ENCODE measurements at places on chromosomes 4 and X.
A peak's percentile ranks its signal among the peaks of the same experiment; 100 is the strongest.

- peak; percentile 58 for DNase-seq
Measured at GRCh38 chr4:82429728-82430192, 502 bp downstream of the HNRNPDL start.

DNA sequence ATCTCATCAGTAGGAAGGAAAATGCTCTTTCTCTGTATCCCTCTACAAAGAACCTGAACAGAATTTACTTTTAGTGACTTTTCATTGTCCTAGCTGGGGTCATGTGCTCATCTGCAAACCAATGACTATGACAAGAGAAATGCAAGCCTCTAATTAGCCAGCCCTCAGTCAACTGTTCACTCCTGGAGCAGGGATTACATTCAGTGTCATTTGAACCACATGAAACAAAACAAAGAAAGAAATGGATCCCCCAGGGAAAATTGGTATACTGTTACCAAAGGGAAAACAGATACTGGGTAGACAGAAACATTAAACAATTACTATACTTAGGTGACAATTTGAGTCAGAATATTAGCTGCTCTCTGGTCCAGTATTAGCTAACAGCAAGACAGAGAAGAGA is 173.6 kb downstream of the RCHY1 start:
- no peak for DNase-seq

GRCh38 chrX:135595543-135595942 is 75.1 kb downstream of the INTS6L start:
- no peak for DNase-seq

DNA sequence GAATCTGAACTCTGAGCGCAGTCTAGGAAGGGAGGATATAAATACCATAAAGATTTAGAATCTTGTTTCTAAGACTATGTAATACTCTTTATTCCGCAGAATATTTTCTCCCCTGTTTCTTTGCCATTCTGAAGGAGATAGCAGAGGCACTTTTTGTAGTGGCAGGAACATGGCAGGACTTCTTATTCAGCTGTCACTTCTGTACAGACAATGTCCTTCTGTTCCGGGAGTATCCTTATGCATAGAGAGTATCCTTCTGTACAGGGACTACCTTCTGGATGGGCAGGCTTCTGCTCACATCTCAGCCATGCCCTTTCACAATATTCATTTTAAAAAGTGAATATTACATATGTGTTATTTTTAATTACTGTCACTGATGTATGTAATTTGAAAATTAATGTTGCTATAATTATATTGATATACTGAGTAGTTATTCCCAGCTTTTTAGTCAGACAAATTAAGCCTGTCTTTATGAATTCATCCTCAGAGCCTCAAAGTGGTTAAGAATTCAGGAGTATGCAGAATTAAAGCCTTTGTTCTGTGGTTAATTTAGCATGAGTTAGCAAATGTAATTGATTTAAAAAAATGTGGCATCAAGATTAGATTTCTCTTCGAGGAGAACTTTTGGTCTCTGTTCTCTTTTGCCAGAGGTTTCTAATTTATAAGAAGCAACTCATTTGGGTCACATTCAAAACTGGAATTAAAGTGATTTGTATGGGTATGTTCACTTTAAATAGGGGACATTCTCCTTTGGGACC is 174.4 kb downstream of the FHIP1A start:
- no peak for DNase-seq

- DNase-seq: no peak
Measured at GRCh38 chr4:152187693-152188092, 348.2 kb downstream of the FBXW7 start.

GRCh38 chr4:86497131-86497530 is 97.0 kb upstream of the PTPN13 start:
- no peak for DNase-seq

DNA sequence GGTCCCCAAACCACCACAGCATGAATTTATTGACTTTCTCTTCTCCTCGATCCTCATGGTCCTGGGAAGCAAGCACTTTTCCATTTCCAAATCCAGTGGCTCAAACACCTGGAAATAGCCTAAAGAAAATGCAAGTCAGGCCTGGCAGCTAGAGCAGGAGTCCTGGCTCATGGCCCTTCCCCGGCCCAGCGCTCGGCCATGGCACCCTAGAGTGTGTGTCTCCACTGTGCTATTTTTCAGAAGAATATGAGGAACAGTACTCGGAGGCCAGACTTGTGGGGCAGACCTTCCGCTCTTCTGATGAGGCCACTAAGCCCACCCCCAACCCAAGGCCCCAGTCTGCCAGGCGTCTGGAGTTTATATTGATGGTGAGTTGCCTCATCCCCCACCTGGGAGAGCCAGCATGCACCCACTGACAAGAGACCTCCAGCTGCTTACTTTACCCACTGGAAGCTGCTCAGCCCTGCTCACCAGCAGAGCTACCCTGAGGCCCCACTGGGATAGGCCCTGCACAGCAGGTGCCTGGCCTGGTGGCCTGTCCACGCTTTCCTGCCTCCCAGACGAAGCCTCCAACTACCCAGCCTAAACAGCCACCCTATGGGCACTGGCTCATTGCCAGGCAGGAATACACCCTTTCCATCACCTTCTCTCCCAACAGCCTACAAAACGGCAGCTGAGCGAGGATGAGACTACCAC is 2.3 kb upstream of the RTL5 start:
- no peak for DNase-seq

GRCh38 chr4:32499171-32499570 is 1779.0 kb downstream of the PCDH7 start:
- no peak for DNase-seq

DNA sequence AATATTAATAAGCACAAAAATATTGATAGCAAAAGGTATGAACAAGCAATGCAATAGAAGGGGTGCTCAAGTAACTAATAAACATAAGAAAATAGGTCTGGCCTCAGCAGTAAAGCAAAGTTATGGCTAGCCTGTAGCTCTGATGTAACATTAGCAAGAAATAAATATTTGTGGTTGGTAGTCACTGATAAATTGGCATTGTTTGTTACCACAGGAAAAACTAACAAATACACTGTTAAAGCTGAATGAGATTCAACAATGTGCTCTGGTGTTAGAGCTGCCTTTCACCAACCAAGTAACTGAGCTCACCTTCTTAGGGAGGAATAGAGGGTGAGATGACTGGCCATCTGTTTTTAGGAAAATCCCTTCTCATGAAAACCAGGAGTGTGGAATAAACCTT is 71.4 kb downstream of the AREG start:
- no peak for DNase-seq

- no peak for DNase-seq
Measured at GRCh38 chrX:103878466-103879122, 46.5 kb upstream of the RAB9B start.

All from activated T-helper 1 cell treated with anti-CD3 and anti-CD28 coated beads, Interleukin-2, amount 50 U/mL, for 16 hours (primary cell).